ENCODE measurements at places on chromosomes 2 and 18.
A peak's percentile ranks its signal among the peaks of the same experiment; 100 is the strongest.

GRCh38 chr2:49567811-49568600 is 413.7 kb upstream of the FSHR start:
- no peak for DNase-seq

DNA sequence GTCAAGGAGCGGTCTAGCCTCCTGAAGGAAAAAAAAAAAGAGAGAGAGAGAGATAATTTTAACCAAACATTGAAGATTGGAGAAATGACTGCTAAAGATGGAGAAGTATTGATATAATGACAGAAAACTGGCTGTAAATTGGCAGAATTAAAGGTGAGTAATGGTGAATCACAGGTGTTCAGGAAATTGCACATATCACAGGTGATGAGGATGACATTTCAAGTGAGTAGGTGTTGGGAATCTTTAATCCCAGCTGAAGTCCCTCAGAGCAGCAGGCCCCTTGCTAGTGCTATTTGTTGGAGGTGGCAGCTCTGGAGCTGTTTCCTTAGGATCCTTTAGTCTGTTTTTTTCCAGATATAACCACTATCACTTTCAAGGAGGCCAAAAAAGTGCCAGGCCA is 678.4 kb upstream of the VRK2 start:
- no peak for DNase-seq

- no peak for DNase-seq
Observed at GRCh38 chr2:43210125-43210466, 16.3 kb downstream of the ZFP36L2 start.

GRCh38 chr2:11060376-11061169 is 94.7 kb upstream of the SLC66A3 start:
- DNase-seq: no peak

DNA sequence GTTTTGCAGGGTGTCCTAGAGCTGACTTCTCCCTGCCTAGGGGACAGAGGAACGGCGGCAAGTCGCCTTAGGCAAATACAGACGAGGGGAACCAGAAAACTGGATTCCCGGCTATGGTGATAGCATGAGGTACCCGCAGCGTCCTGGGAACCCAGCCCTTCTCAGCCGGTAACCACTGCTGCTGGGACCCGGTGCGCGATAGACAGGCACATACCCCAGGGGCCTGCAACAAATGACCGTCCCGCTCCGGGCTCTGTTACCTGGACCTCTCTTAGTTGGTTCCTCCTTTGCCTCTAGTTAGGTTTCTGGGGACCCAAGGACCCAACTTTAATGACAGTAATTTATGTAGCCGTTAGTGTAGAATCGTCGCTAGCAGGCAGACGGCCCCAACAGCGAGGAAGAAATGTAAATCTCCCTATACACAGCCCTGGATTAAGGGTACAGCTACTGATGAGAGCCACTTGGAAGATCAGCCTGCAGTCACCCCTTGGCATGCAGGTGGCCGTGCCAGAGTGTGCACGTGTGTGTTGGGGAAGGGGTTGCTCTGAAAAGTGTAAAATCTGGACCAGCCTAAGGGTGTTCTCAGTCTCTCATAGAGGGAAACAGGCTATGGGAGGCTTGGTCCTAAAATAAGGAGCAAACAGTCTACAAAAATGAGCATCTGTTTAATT is 819 bp upstream of the SERPINE2 start:
- DNase-seq: no peak

DNA sequence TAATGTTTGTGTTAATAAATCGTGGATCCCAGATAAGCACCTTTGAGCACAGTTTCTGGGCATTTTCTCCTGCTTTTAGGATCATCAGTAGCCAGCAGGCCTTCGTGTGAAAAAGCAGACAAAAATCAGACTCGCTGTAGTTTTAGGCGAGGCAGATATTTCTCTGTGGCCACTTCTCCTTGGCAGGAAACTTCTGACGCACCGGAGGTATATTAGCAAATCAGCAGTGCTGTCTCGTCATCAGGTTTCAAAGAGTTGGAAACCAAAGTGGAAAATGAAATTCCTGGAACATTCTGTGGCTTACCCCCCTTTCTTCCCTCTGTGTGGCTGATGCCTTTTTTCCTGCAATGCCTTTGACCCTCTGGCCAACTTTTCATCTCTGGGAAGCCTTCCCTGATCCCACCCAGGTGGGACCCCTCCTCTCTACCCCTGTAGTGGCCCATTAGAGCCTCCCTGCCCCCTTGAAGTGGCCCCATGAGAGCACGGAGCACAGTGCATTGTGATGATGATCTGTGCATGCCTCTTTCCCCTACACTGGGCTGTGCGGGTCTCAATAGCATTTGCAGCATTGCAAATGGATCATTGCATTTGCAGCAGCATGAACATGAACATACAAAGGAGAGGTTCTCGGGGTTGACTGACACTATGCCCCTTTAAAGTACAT is 93.3 kb downstream of the RNF144A start:
- DNase-seq: no peak

GRCh38 chr18:24420551-24420950 is 5.9 kb upstream of the IMPACT start:
- no peak for DNase-seq

- no peak for DNase-seq
Observed at GRCh38 chr2:138779406-138779780, 797 bp downstream of the NXPH2 start.

DNA sequence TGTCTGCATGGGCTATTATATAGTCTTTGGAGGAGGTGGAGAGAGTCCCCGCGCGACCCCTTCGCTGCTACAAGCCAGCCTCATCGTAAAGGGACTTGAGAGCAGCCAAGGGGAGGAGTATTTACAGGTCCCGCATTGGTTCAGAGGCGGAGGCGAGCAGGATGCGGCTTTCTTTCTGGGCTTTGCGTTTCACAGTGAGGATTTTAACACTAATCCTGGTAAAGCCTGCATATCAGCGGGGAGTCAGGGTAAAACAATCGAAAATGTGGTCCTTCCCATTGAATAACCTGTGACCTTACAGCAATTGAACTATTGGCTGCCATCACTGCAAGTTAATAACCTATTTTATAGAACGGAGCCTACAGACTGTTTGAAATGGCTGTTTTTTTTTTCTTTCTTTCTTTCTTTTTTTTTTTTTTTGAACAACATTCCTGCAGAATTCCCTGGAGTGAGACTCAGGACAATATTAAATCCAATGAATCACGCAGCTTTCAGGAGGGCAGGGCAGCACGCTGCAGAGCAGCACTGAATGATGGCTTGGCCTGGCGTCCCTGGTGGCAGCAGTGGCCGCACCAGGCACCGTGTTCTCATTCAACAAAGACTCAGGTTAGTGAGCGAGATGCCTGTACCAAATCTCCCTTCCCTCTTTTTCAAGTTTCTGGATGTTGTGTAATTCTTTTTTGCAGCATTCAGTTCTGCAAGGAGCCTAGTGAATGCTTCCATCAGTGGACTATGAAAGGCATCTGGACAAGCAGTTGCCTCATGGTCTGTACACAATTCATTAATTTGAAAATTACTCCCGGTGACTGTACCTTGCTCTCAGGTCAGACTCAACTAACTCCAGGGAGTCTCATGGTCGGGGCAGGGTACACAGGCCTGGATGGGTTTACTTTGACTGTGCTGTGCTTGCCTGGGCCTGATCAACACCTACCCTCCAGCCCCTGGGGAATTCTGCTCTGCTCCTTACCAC is 19.8 kb downstream of the SMIM21 start:
- DNase-seq: peak; percentile 65

DNA sequence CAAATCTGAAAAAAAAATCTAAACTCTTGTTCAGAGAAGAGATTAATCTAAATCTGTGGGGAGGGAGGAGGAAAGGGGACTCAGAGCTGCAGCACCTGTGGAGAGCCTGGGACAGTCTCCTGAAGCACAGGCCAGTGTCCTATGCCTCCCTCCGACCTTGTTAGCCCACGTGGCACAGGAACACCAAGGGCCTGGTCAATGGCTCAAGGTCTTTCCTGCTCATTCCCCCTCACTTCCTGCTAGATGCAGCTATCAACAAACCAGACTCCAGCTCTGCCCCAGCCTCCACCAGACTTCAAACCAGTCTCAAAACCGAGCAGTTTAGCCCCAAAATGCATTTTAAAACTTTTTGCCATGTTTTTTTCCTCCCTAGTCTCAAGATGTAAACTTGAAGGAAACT is 20.1 kb upstream of the SULT1C3 start:
- DNase-seq: no peak

DNA sequence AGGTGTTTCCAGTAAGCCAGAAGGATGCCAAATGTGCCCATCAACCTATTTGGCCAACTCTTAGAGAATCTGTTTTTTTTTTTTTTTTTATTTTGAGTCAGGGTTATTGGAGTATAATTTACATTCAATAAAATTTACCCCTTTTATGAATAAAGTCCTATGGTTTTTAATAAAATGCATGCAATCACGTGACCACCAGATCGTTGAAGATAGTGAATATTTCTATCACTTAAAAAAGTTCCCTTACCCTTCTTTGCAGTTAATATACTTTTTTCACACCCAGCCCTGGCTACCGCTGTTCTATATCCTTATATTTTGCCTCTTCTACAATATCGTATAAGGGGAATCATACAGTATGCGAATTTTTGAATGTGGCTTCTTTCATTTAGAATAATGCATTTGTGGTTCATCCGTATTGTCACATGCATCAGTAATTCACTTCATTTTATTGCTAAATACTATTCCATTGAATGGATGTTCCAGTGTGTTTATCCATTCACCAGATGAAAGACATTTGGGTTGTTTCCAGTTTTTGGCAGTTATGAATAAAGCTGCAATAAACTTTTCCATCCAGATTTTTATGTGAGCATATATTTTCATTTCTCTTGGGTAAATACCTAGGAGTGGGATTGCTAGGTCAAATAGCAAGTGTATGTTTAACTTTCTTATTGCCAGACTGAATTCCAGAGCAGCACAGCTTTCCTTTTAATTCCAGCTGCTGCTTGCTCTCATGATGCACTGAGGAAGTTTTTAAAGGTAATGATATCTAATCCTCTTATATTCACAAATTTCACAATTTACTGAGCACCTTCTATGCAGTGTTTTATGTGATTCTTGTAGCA is 156.3 kb upstream of the NT5C1B start:
- no peak for DNase-seq

- DNase-seq: no peak
Observed at GRCh38 chr2:16671760-16672159, 6.1 kb upstream of the CYRIA start.

DNA sequence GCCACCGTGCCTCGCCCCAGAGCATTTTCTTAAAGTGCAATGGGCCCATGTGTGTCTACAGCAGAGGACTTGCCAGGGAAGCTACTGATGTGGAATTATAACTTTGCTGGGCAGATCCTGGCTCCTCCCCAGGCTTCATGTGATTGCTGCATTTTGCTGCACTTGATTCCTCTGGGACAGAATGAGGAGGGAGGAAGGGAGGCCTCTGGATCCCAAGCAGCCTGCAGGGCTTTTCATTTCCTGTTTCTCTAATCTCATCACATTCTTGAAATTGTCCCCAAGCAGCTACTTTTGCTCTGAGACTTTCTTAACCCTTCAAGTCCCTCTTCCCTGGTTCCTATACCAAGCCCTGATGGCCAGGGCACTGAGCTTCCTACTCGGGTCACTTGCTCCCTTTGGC is 134.4 kb upstream of the SEC11C start:
- peak; percentile 42 for DNase-seq

GRCh38 chr18:22260208-22260820 is 90.9 kb downstream of the GATA6 start:
- DNase-seq: no peak

GRCh38 chr2:186589612-186590349 is at the start of gene ITGAV:
TSS of gene ITGAV (plus strand) at chr2:186590056. CDS start at chr2:186590339, 283 bp downstream.
- peak; percentile 89 for DNase-seq

- DNase-seq: no peak
Observed at GRCh38 chr2:127054996-127055785, 51.8 kb downstream of the BIN1 start.

- peak; percentile 39 for DNase-seq
Observed at GRCh38 chr2:170177950-170178781, at the start of gene MYO3B. TSS of gene MYO3B (plus strand) at chr2:170178147. CDS start at chr2:170178288, 141 bp downstream.

GRCh38 chr2:232377841-232378734 is 463 bp upstream of the ALPP start:
- DNase-seq: no peak

DNA sequence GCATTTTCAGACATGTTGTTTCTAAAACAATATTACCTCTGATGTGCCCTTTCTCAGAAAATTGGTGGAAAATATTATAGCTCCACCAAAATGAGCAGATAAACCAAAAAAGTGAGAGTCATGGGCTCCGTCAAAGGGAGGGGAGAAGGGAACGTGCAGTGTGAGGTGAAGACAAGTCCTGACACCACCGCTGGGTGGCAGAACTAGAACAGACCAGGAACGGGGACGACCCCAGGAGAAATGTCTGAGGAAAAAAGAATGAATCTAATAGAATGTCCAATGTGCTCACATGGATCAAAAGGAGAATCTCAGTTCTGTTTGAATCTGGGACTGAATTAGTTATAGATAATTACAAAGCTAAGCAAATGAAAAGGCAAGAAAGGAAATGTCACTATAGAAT is 22.6 kb upstream of the BCL2 start:
- DNase-seq: peak; percentile 36

- DNase-seq: no peak
Observed at GRCh38 chr2:2855297-2855696, 522.3 kb downstream of the EIPR1 start.

GRCh38 chr2:233801357-233802131 is 23.4 kb downstream of the MROH2A start:
- DNase-seq: no peak
